Body of pancreas (tissue), 4 donors: ENCODE measurements at places on chromosomes 3 and 15. TPM values are rescaled to one million over a fixed set of nuclear protein-coding genes. Genes with fewer than 3 reads are reported as not detected.

The CIP2A gene
- total RNA-seq: 0.33 TPM

The FOXB1 gene
- not detected for total RNA-seq

The TGM5 gene
- not detected for total RNA-seq

The MKRN3 gene
- not detected for total RNA-seq

The B2M gene
- 774 TPM for total RNA-seq

The ISL2 gene
- total RNA-seq: not detected

The GRAMD1C gene
- 18.5 TPM for total RNA-seq

The RASGRF1 gene
- total RNA-seq: 3.6 TPM

The CFAP100 gene
- not detected for total RNA-seq

The ANKRD63 gene
- total RNA-seq: not detected
